ENCODE measurements at places on chromosomes 4 and X.

- no peak for DNase-seq
Observed at GRCh38 chr4:94454405-94454804, 2.7 kb downstream of the PDLIM5 start.

DNA sequence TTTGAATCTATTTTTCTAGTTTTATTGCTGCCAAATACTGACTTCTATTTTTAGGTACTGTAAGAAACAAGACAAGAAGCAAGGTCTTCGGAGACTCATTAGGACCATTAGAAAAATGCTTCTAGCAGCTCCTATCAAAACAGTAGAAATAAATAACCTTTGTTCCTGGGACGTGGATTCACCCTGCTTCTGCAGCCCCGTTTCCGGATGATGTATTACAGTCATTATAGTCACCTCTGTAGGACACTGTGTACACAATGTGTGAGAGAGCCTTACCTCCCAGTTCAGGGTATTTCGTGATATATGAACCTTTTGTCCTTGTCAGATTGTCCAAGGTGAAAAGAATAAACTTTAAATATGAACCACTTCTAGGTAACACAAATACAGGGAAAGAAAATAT, 484.0 kb upstream of the TECRL start:
- DNase-seq: no peak

- no peak for DNase-seq
Observed at GRCh38 chrX:24245202-24245601, 68.7 kb downstream of the SUPT20HL2 start.

- no peak for DNase-seq
Observed at GRCh38 chr4:4859325-4859798, at the start of gene MSX1. MSX1 (plus strand) TSS chr4:4859665; CDS start chr4:4859900, 235 bp downstream.

GRCh38 chr4:90254357-90254756, 127.2 kb downstream of the CCSER1 start:
- no peak for DNase-seq
